Fibroblast of upper back skin (primary cell): ENCODE measurements at places on chromosomes 5 and 9.

DNA sequence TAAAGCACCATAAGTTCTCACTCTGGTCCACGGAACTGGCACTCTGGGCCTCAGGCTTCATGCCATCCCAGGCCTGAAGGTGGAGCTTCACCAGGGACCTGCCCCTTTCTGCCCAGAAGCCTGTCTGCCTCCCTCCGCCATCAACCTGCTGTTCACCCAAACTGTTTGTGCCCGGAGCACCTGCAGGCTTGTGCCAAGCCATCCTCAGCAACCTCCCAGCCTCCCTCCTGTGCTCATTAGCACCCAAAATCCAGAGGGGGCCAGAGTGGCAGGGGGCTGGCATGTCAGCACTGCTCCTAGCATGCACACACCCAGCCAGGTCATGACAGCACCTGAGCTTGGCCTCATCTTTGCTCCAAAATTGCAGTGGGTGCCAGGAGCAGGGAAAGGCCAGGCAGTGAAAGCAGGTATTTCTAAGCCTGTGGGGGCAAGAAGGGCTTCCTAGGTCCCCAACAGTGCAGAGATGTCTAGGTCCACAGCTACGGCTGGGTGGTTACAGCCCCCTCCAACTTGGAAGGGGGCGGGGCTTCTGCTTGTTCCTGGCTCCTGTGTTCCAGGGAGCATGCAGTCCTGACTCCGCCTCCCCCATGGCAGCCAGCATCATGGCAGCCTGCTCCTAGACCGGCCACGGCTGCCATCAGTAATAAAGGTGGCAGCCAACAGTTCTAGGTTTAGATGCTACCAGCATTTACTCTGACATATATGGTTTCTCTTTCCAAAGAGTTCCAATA is 85.1 kb downstream of the GIN1 start:
- no peak for DNase-seq

GRCh38 chr5:157464519-157465171 is 4.6 kb downstream of the NIPAL4 start:
- DNase-seq = peak; percentile 95

DNA sequence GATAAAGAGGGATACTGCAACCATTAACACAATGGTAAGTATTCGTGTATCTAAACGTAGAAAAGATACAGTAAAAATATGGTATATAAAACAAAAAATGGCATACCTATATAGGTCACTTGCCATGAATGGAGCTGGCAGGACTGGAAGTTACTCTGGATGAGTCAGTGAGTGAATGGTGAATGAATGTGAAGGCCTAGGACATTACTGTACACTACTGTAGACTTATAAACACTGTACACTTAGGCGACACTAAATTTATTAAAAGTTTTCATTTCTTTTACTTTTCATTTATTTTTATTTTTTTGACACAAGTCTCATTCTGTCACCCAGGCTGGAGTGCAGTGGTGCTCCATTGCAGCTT is 14.1 kb downstream of the TDRD7 start:
- DNase-seq = no peak

- DNase-seq = no peak
These were observed 706.1 kb upstream of the PTPRD start for GRCh38 chr9:11318946-11319345.

DNA sequence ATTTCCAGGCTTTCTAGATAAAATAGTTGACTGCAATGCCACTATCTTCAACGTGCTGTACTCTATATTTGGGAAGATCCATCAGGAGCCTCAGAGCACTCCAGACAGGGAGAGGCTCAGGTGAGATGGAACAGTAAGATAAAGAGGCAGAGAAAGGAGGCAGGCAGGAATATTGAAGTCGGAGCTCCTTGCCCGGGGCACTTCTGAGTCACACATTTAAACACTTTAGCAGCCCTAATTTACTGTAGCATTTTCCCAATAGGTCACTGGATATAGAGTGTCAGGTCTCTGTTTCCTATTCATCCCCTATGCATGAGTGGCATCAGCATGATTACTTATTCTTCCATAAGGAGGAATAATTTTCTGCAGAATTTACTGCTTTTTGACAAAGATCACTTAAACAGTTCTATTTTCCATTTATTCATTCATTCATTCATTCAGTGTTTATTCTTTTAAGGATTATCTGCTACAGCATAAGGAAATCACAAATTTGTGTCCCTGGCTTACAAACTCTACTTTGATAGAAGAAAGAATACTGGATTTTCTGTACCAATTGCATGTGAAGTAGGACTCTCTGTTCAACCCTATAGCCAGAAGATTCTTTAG is 170.7 kb downstream of the MAPKAP1 start:
- DNase-seq = no peak
